NCI-H748 treated with DMSO at 0.1 percent for 48 hours (cell line): ENCODE measurements at places on chromosomes 13 and 19.
A peak's percentile ranks its signal among the peaks of the same experiment; 100 is the strongest.

DNA sequence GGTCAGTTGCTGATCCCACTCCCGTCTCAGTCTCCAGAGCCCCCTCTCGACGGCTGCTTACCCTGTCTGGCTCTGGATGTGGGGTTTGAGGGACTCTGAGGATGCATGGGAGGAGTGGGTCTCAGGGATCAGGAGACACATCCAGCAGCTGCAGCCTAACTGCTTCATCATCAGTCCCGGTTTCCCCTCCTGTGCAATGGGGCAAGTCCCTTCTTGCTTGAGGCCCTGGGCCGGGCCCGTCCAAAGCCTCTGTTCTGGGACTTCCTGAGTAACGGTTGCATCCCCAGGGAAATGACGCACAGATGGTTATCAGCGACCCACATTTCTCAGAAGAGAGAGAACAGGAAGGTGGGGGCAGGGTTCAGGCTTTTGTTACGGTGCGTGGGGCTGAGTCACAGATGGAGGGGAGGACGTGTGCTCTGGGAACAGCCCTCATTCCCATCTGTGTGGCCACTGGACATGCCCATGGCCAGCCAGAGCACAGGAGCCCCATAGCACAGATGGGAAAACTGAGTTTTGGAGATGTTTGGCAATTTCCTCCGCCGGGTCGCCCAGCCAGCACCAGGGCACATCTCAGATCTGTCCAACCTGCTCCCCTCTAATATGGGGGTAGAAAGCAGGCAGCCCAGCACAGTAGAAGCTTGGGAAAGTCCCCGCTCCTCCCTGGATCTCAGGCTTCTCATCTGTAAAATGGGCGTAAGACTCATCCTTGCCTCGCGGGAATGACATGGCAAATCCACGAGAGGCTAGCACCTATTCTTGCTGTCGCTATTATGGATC, 19.3 kb downstream of the GNA15 start:
- no peak for DNase-seq

DNA sequence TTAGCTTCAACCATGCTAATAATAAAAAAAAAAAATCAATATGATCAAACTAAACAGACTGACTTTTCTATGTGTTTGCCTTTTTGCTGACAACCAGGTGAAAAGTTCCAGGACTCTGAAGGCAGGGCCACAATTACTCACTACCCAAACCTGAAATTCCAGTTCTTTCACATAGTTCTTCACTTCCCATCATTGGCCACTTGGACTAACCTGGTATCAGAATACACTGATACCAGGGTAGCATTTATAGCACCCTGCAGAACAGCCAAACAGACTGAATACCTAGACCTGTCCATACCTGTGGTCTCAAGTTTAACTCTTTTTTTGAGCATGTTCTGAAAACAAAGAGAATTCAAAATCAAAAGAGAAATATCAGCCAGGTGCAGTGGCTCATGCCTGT, 25.1 kb downstream of the ELF1 start:
- DNase-seq = peak; percentile 93

GRCh38 chr13:34627509-34628208, 314.4 kb upstream of the NBEA start:
- DNase-seq = no peak

GRCh38 chr13:74226791-74227475, 92.7 kb upstream of the KLF12 start:
- no peak for DNase-seq

DNA sequence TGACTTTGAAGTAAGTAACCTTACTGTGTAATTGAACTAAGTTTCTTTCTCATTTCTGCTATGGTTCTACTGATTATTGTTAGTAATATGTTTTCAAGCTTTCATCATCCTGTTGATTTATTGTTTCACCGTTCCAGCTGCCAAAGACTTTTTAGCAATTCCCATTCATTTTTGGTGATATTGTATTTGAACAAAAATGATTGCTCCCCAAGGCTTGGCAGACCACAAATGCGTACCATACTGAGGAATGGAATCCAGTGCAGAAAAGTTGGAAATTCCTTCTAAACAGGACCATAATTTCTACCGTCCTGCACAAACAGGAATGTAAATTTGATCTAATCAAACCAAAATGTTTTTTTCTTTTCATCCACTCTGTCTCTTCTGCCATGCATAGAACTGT, 10.7 kb downstream of the EPSTI1 start:
- DNase-seq = no peak

DNA sequence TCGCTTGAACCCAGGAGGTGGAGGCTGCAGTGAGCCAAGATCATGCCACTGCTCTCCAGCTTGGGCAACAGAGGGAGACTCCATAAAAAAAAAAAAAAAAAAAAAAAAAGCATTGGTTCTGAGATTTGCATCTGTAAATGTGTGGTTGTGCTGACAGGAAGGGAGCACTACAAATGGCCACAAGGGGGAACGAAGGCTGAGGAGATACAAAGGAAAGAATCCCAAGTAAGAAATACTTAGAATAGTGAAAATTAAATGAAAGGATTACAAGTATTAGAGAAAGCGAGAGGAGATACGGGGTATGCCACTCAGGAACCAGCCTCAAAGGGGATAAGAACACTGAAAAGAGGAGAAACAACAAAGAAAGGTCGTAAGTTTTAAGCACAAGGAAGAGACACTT, 284.9 kb downstream of the KLF12 start:
- DNase-seq = no peak

DNA sequence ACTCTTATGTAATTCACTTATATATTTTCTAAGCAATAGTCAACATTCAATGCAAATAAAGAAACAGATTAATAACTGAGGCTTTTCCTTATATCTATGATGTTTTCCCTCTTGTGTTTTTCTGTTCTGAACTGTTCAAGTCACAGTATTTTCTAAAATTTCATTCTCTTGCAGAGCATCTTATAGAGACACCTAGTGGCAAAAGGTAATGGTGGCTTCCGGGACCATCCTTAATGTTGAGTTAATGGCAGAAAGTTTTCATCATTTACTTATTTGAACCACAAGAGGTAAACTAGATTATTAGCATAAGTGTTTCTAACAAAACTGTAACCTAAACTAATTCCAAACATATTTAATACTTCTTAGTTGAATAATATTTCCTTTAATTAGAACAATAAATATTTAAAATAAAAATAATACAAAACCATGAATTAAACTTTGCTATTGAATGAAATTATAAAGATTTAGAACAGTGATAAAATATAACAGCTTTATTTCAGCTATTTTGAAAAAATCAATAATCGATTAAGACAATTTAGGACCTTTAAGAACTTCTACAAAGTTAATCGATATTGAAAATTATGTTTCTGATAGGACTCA, 1.7 kb upstream of the SLITRK5 start:
- DNase-seq = peak; percentile 80

- DNase-seq = no peak
These were observed 4.6 kb upstream of the FXYD3 start for GRCh38 chr19:35110974-35111373.

GRCh38 chr13:48126944-48127830, 32.3 kb upstream of the MED4 start:
- peak; percentile 45 for DNase-seq

DNA sequence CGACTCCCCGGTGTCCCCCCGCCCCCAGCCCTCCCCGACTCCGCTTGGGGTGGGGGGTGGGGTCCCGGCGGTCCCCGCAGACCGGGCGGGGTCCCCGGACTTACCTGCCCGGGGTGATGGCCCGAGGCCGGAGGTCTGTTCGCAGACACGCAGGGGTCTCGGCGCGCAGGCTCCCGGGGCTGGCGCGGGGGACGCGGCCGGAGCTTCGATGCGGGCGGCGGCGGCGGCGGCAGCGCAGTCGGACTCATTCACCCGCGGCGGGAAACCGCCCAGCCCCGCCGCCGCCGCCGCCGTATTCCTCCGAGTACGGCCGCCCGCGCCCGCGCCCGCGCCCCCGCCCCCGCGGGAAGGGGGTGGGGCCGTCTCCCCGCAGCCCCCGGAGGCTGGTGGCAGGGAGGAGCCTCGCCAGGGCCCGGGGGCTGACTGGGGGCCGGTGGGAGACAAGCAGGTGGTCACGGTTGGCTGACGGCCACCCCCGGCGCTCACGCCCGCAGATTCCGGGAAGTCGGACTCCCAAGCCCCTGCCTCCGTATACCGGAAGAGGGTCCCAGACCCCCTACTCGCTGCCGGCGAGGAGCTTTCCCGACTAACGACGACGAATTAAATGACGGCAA, at the start of gene C2CD4C:
TSS of gene C2CD4C (minus strand) at position 246 of the 614 bp plus-strand sequence. CDS start 786 bp downstream, outside the sequence.
- DNase-seq = peak; percentile 59

DNA sequence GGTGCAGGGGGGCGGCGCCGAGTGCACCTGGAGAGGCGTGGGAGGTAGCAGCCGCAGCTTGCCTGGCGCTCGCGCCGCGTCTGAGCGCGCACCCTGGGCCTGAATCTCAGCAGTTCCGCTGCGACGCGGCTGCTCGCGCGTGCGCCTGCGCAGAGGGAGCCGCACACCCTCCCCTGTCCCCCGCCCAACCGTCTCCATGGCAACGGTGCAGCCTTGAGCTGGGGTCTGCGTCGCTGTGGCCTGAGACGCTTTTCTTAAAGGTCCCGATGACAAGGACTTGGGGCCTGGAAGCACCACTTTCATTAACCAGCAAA, at the start of gene PNMA8B:
TSS of gene PNMA8B (minus strand) at position 82 of the 314 bp plus-strand sequence. CDS start 402 bp downstream, outside the sequence.
- DNase-seq = peak; percentile 75

- no peak for DNase-seq
These were observed 55.3 kb upstream of the TEX29 start for GRCh38 chr13:111265006-111265700.

DNA sequence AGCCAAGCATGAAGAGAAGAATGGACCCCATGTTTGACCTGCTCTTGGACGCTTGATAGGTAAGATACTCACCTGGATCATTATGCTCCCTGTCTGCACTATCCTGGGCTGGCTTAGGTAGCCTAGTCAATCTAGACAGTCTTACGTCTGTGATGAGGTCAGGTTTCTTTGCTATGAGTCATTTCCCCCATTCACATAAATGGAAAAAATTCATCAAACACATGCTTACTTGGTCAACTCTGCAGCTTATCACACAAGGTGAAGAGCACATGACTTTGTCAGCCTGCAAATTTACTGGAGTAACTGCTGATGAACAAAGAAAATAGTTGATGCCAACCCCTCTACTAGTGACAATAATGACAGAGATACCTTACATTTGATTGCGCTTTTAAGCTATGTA, 170.0 kb downstream of the NUFIP1 start:
- DNase-seq = peak; percentile 14

DNA sequence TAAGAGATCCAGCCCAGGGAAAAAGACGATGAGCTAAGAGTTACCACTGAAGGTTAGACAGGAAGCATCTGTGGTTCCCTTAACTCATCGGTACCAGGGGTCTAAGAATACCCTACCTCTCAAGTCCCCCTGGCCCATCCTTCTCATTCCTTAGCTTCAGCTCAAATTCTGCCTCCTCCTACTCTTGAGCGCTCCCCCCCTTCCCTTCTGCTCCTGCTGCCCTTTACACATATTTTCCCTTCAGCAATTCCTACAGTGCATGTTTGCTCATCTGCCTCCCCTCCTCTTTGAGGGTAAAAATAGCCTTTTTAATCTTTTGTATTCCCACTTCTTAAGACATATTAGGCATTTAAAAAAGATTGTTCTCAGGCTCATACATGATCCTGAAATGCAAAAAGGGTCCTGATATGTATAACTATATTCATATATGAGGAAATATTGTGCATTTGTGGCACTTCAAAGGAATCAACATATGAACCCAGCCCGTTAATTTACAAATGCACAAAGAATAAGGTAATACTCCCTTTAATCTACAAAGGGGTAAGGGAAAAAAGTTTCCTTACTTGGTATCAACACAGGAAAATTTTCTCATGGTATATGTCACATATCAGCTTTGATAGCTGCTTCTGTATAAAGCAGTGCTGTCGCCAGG, 33.1 kb downstream of the LNX2 start:
- no peak for DNase-seq

DNA sequence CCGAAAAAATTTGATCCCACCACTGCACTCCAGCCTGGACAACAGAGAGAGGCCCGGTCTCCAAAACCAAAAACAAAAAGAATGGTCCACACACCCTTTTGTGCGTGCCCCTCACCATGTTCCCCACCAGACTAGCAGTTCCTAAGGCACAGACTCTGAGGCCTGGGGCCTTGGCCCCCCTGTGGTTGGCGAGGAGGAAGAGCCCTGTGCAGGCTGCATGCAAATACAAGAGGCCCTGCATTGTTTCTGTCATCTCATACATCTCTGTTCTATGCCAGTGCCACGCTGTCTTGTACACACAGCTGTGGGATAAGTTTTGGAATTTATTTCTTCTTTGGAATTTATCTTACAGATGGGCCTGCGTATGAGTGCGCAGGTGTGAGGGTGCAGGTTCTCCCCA, 4.7 kb upstream of the YJEFN3 start:
- no peak for DNase-seq

DNA sequence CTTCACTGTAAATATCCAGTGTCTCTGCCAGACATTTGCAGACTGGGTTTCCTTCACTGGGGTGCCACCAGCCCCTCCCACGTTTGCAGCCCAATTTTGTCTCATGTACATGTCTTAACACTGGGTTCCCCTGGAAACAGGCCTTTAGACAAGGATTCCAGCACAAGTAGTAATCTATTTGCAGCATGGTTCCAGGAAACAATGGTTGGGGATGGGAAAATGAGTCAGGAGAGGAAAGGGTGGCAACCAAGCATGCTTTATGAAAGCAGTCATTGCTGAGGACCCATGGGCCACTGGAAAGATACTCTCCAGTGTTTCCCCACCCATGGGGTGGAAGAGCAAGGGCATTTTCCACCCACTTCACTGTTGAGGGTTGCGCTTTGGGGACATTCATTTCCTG, 53.6 kb upstream of the FARP1 start:
- no peak for DNase-seq

DNA sequence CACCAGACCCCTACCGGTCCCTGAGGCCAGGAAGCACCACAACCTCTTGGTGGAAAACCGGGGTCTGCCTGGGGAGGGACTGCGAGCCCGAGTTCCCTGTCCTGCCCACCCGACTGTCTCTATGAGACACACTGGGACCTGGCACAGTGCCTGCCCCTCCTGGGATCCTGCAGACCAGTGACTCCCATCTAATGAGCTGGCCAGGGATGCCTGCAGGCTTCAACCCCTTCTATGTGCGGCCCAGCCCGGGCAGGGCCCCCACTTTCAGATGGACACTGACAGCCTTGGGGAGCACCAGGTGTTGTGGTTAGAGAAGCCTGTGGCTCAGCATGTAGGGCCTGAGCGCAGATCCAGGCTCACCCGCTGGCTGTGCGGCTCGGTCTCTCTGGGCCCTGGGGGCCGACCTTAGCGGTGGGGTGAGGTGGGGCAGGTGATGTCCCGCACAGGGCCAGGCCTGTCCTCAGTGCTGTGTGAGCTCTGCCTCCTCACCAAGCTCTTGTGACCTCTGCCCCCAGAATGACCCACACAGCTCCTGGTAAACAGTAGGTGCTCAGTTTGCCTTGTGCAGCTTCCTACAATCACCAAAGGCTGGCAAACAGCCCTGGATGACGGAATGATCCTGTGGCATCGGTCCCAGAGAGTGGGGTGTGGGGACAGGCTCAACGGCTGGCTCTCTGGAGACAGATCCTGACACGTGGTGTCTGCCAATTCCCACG, 17.9 kb upstream of the CACTIN start:
- DNase-seq = no peak
